ENCODE measurements at places on chromosomes 4 and X.

GRCh38 chrX:13081395-13082205 is 37.2 kb upstream of the FAM9C start:
- DNase-seq = no peak

DNA sequence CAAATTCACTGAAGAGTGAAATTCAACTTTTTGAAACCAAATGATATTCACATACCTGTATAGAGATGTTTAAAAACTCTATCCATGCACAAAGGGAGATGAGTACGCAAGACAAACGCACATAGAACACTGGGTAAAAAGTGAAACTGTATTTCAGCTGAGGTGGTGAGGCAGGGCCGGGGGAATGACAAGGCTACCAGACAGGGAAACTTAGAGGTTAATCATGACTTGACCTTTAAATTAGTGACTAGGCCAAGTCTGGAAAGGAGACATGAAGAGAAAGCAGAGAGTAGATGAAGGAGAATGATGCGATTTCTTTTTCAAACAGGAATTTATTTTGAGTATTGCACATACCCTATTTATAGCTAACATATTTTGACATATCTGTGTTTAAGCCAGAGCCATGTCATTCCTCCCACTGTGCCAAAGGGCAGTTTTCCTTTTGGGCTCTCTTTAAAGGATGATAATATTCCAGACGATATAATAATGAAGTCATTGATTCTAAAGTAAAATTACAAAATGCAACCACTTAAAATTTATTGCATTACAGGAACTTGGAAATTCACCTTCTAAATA is 49.4 kb downstream of the ARHGEF6 start:
- no peak for DNase-seq

- no peak for DNase-seq
Observed at GRCh38 chrX:107666931-107667330, 38.6 kb downstream of the PRPS1 start.

- no peak for DNase-seq
Observed at GRCh38 chr4:1476140-1476513, 69.9 kb upstream of the NKX1-1 start.

DNA sequence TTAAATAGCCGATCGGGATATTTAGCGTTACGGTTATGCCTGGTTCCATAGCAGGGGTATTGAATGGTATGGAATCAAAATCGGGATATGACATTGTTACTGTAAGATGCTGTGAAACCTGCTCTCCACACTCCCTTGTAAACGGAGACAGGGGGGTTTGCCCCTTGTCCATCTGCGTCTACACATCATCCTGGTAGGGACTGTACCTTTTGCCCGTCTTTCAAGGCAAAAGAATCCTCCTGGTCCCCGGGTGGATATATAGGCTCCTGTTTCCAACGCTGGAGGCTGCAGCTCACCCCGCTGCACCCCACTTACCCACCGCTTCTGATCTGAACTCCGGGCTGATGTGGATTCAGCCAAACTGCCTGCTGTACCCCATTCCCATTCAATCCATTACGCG is 189.1 kb downstream of the SHOX start:
- DNase-seq = no peak

DNA sequence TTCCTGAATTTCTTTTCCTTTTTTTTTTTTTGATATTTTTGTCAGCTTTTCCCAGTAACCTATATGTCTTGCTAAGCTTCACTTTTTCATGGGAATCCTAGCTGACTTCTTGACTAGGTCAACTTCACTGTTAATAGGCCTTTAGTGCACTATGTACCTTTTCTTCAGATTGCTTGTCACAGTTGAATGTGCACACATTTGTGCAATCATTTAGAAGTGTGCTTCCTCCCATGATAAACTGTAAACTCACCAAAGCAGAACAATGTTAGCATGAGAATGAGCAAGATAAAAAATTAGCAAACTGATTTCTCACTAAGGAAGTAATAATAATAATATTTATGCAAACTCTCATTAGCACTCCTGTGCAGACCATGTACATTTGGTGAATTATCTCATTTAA is 173.2 kb downstream of the PABPC4L start:
- no peak for DNase-seq

- DNase-seq = no peak
Observed at GRCh38 chr4:79164907-79165610, 160.8 kb downstream of the NAA11 start.

- DNase-seq = no peak
Observed at GRCh38 chr4:40916218-40916555, 166.4 kb downstream of the NSUN7 start.

- DNase-seq = no peak
Observed at GRCh38 chr4:148434075-148434773, 8.0 kb downstream of the NR3C2 start.

DNA sequence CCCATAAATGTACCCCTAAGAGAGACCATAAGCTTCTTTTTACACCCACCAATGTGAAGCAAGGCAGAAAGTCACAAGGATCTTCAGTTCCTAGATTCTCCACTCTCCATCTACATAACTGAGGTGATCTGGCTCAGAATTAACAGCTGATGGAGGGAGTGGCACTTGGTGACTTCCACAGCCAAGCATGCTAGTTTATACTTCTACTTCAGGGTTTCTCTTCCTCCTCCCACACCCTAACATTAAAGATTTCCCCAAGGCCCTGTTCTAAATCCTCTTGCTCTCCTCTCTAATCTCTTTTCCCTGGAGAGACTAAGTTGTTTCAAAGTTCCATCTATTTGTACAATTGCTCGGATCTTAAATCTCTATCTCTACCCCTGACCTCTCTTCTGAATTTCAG is 81.1 kb downstream of the MBNL3 start:
- no peak for DNase-seq

GRCh38 chr4:140168474-140168873 is 14.5 kb upstream of the MAML3 start:
- DNase-seq = no peak

DNA sequence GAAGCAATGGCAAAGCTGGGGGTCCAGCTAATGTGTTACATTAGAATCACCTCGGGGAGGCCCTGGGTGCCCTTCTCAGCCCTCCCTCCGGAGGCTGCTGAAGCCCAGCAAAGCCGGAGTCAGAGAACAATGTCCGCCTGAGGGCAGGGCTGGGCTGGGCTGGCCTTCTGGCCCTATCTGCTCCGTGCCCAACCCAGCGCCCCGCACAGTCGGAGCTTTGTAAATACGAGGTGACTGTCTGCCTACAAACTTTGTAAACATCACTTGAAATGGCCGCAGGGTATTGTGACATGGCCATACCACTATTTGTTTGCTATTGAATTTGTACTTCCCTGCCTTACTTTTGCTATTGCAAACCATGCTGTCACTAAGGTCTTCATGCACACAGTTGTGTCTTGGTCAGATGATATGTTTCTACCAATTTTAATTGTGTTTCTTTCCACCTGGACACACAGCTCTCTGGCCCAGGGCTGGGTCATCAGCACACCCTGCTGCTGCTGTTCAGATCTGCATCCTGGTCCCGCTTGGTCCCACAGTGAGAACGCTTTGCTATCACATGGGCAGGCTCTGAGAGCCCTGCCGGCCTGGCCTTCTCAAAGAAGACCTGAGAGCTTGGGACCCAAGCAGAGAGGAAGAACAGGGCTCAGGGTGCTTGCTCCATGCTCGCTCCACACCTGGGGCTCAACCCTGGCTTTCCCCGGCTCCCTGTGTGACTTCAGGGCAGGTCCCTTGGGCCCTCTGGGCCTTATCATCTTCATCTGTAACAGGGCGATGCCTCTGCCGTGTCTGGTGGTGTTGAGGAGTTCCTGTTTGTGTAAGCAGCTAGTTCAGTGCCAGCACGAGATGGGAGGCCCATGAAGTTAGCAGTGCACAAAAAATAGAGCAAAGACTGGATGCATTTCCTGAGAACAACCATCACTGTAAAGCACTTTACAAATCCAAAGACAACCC is 2.3 kb downstream of the S100P start:
- DNase-seq = no peak

- DNase-seq = no peak
Observed at GRCh38 chrX:16930392-16930791, 16.1 kb upstream of the REPS2 start.

DNA sequence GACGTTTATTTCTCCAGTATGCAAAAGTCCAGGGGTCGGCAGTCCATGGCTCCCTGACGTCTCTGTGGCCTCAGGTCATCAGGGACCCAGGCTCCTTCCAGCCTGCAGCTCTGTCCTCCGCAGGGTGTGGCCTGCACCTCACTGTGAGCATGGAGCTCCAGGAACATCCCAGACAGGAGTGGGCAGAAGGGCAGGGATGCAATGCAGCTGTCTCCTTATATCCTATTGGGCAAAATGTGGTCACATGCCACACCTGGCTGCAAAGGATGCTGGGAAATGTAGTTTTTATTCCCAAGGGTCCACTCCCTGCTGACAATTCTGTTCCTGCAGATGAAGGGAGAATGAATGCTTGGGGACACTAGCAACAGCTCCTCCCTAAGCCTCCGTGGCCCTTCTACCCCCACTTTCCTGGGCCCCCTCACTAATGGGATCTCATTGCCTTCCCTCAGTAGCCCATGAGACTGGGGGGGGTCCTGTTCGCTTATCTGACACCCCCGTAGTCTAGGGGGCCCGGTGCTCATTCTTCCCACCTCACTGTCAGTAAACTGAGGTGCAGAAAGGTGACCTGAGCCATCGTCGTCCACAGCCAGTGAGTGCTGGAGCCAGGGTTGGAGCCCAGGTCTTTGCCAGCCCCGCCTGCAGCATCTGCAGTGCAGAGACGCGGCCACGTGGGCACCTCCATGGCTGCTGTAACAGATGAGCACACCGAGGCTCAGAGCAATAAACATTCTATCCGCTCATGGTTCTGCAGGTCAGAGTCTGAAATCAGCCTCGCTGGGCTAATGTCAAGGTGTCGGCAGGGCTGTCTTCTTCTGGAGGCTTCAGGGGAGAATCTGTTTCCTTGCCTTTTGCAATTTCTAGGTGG is 5.9 kb upstream of the GRPEL1 start:
- DNase-seq = no peak

GRCh38 chrX:155864655-155865054 is 16.5 kb upstream of the VAMP7 start:
- no peak for DNase-seq

Measured in foreskin melanocyte (primary cell).